ENCODE measurements at places on chromosomes 4 and X. TPM values are rescaled to one million over a fixed set of nuclear protein-coding genes. Genes with fewer than 3 reads are reported as not detected.
A peak's percentile ranks its signal among the peaks of the same experiment; 100 is the strongest.

GRCh38 chr4:152148057-152148456 lies 387.2 kb upstream of the GATB start:
- DNase-seq, result no peak

DNA sequence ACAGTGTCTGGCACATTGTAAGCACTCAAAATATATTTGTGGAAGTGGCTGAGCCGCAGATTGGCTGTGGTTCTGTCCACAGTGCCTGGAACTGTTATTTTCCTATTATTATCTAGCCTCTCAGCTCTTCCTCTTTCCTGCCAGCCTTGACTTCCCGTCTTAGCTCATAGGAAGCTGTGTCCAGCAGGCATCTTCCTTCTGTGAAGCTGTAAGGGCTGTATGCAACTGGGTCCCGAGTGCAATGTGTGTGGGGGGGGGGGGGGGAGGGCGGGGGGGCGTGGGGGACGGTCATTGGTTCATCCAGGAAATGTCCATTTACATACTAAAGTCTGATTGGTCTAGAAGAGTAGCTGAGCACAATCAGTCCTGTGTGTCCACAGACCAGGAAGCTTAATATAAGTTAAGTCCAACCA lies 210.7 kb downstream of the PDGFRA start:
- DNase-seq, result peak; percentile 66

GRCh38 chrX:2642146-2642545 lies 48.9 kb upstream of the CD99 start:
- DNase-seq, result no peak

- DNase-seq, result no peak
Observed at GRCh38 chr4:56211202-56211601, 176.1 kb downstream of the AASDH start.

- no peak for DNase-seq
Observed at GRCh38 chr4:15683143-15683495, 1.5 kb downstream of the FAM200B start.

- DNase-seq, result no peak
Observed at GRCh38 chr4:77619408-77619807, 13.8 kb downstream of the CXCL13 start.

MAEA gene
- 43.4 TPM for polyA plus RNA-seq

UGT8 gene
- 1.4 TPM for polyA plus RNA-seq

HERC5 gene
- polyA plus RNA-seq, result 2.0 TPM

All from muscle of leg (tissue), 16 donors.